ENCODE measurements at places on chromosomes 5 and 9. TPM values are rescaled to one million over a fixed set of nuclear protein-coding genes. Genes with fewer than 3 reads are reported as not detected.

CDC20B gene
- total RNA-seq, result not detected

ADAMTS2 gene
- 44.5 TPM for total RNA-seq

DNA sequence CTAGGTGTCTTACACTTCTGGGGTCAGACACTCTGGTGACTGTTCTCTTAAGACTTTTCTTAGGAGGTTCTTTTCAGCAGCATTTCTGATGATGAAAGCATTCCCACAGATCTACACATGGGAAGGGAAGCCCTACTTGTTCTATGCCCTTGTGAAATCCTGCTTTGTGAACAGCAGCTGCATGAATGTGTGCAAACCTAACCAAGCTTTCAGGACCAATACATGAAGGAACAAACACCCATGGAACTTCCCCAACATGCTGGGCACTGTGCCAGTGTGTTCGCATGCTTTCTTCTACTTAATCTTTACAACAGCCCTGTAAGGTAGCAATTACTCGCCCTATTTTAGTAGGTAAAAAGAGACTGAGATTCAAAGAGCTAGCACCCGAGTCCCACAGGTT lies 439.9 kb upstream of the KLF4 start:
- DNase-seq, result peak; percentile 69

DNA sequence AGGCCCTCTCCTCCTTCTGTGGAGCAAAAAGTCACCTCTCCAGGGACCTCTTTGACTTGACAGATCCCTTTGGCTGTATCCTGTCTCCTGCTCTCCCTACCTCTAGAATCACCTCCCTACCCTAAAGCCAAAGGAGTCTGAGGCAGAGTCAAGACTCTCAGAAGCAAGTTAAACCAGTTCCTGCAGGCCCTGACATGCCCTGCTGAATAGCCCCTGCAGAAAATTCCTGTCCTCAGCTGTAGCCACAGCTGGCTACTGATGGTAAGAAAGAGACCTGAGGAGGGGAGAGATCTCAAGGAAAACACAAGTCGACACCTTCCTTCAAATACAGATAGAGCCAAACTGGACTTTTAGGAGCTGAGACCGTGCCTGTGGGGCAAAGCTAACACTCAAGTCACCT lies 23.7 kb upstream of the UBAP2 start:
- no peak for DNase-seq

- DNase-seq, result no peak
These were observed 17.8 kb downstream of the LRRC8A start for GRCh38 chr9:128899566-128900322.

IFNA2 gene
- total RNA-seq, result not detected

GRCh38 chr5:136194576-136194975 lies 1.6 kb upstream of the SMIM32 start:
- DNase-seq, result no peak

- no peak for DNase-seq
These were observed 348.8 kb downstream of the EFNA5 start for GRCh38 chr5:107321906-107322305.

PFN3 gene
- total RNA-seq, result not detected

- DNase-seq, result no peak
These were observed at the start of gene SPATA31E1 for GRCh38 chr9:87882627-87883026. SPATA31E1 (plus strand) TSS chr9:87882877; CDS start chr9:87882892, 15 bp downstream.

- DNase-seq, result peak; percentile 15
These were observed 318.4 kb downstream of the ARL15 start for GRCh38 chr5:53991942-53992341.

DNA sequence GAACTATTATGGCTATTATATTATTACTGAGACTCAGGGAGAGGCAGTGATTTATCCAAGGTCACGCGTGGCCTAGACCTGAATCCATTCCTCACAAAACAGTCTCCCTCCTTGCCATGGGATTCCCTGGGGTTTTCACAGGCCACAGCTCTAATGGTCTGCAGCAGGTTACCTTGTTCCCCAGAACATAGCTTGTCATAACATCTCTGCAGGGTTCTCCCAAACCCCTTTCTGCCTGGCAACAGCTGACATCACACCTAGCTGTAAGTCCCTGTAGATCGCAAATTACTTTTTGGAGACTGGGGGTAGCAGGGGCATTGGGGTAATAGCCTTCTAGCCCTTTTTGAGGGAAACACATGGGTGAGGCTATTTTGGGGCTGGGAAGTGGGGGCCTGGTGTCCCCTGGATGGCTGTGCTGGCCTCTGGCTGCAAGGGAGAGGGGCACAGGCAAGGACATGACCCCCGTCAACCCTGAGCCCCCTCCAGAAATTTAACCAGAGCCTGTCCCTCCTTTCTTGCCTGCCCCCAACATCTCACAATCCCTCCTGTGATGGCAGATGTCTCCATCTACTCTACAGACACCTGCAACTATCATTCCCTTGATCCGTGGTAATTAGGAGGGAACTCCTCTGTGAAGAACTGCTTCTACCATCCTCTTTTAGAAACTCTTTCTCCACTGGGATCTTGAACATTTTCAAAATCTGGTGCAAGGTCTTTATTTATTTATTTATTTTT lies 1.3 kb downstream of the CD74 start:
- DNase-seq, result no peak

- peak; percentile 19 for DNase-seq
These were observed 158.8 kb downstream of the MEF2C start for GRCh38 chr5:88724201-88724600.

DNA sequence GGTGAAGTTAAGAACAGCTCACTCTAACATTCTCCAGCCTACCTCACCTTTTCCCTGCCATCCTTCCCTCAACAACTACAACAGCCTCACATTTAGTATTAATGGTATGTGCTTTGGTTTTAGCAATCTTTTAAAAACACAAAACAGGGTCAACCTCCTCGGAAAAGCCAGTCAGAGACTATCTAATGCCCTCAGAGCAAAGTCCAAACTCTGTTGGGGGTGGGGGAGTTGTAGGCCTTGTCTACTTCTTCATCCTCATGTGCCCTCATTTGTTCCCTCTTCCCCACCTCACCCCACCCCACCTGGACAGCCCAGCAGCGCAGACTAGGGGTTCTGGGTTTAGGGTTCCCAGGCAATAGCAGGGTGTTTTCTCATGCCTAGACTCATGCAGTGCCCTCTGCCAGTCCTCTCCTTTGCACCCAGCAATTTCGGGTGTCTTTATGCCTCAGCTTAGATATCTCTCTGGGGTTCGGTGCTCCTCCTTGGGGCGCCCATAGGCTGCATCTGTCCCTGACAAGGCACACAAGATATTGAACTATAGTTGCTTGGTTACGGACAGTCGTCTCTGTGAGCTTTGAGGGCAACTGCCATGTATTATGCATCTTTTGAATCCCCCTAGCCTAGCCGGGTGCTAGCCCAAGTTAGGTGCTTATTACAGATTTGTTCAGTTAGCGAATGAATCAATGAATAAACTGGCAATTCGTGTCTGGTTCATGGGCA lies 762 bp upstream of the TCOF1 start:
- no peak for DNase-seq

UBLCP1 gene
- total RNA-seq, result 36.7 TPM

GRCh38 chr5:54403121-54403520 lies 52.4 kb upstream of the HSPB3 start:
- no peak for DNase-seq

PCDHGB1 gene
- 2.2 TPM for total RNA-seq

DNA sequence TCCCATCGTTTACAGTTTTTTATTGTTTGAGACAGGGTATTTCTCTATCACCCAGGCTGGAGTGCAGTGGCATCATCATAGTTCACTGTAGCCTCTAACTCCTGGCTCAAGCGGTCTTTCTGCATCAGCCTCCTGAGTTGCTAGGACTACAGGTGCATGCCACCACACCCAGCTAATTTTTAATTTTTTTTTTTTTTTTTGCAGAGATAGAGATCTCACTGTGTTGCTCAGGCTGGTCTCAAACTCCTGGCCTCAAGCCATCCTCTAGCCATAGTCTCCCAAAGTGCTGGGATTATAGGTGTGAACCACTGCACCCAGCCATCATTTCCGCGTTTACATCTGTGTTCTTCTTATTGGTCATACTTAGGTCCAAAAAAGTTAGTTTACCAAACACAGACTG lies 53.6 kb downstream of the FSD1L start:
- DNase-seq, result no peak

STKLD1 gene
- total RNA-seq, result 0.32 TPM

DNA sequence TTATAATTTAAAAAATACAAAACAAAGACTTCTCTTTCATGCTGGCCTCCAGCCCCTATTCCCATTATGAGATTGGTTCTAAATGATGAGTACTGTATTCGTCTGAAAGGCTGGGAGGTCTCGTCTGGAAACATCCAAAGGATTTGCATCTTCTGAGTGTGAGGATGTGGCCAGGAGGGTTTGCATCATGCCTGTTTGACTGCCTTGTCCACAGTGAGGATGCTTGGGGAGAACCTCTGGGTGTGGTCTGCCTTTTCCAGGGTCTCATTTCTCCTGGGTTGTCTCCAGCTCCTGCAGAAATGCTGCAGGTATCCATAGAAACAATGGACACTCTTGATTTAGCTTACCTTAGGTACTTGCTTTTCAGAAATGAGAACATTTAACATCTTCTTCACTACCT lies 26.4 kb upstream of the CXCL14 start:
- no peak for DNase-seq

DNA sequence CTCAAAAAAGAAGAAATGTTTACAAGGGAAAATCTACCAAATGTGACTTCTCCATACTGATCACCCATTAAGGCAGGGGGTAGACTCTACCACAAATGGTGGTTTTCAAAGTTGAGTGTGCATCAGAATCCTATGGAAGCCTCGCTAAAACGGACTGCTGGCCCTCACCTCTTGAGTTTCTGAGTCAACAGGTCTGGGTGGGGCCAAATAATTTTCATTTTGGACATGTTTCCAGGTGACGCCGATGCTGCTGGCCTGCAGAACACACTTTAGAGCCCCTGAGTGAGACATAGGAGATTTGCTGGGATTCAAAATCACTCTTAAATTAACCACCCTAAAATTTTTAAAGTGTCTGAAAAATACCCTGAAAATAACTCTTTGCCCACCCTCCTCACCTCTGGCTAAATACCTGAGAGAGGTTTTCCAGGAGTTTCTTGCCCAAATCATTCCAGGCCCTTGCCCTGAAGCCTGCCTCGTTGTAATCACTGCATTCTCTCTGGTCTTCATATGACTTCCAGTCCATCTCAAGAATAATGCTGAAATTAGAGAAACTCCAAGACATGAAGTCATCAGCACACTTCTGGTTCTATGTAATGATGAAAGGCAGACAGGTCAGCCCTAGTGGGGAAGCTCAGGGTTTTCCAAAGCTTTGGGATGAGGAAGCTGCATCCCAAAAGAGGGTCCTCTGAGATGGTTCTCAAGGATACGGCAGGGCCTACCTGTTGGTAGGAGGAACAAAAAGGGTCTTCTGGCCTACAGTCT lies 18.2 kb downstream of the C9orf152 start:
- no peak for DNase-seq
